RPMI7951 (cell line): ENCODE measurements at places on chromosomes 2 and 18. TPM values are rescaled to one million over a fixed set of nuclear protein-coding genes. Genes with fewer than 3 reads are reported as not detected.

DNA sequence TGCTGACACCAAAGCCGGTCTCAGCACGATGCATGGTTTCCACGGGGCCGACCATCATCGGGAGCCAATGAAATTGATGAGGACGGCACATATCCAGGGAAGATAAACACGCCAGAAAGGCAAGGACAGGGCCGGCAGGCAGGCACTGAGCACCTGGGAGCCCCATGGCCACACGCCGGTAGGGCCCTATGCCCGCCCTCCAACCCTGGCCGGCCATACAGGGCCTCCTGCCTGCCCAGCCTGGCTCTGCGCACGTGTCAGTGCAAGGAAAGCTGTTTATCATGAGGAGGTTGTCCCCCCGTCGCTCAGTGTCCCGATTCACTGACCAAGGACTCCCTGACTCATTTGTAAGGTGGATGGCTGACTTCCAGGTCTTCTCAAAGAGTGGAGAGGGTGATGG, 237.5 kb downstream of the GLI2 start:
- no peak for DNase-seq

DNA sequence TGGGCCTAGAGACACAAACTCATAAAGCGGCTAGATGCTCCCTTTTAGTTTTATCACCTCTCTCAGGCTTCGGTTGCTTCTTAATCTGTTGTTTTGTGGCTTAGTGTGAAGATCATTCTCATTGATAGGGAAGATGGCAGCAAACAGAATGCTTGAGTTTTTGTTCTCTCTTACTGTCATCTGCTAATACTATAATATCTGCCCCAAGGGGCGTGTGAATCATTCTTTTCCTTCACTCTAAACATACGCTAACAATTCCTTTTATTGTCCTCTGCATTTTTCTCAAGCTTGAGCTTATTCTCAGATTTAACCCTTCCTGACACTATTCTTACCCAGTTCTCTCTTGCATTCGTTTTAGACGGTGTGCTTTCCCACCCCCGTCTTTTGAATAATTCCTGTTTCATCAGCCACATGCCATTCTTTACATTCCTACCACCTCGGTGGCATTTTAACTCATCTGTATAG, 323.9 kb upstream of the NRP2 start:
- peak; percentile 37 for DNase-seq

DNA sequence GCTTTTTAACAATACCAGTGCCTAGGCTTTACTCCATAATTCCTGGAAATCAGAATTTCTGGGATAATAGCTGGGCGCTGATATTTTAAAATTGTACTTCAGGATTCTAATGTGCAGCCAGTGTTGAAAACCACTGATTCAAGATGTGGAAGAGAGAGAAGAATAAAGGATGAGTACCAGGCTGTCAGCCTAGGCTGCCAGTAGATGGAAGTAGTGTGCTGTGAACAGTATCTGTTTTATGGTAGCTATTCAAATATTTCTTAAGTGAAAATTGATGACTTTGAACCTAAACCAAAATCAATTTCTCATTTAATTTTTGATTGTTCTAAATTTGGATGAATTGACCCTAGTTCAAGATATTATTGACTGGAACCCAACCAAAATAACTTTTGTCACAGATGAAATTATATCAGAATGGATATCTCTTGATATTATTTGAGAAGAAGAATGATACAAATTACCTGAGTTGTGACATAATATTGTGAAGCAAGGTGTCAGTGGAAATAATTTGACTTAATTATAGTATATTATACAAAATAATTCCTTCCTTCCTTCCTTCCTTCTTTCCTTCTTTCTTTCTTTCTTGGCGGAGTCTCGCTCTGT, 88.0 kb downstream of the COMMD1 start:
- peak; percentile 53 for DNase-seq

- DNase-seq, result no peak
Measured at GRCh38 chr2:67808112-67808511, 254.7 kb downstream of the C1D start.

GRCh38 chr2:15119722-15120175, 441.4 kb downstream of the NBAS start:
- DNase-seq, result no peak

GRCh38 chr2:232925153-232925820, 55.2 kb downstream of the SNORC start:
- no peak for DNase-seq

DNA sequence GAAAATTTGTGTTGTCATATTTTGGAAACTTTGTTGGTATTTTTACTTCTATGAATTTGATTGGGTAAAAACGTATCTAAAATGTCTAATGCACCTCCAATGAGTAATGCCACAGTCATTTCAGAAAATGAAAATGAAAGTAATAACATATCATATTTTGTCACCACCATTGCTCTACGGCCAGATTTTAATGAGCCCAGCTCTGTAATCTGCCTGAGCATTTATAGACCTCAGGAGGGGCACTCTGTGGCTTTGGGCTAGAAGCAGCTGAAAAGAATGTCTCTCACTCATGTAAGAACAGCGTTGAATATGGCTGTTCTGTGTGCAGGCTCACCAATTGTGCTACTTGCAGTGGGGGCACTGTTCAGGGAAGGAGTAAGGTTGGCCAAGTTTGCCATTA, 32.7 kb upstream of the ABCA12 start:
- peak; percentile 55 for DNase-seq

DNA sequence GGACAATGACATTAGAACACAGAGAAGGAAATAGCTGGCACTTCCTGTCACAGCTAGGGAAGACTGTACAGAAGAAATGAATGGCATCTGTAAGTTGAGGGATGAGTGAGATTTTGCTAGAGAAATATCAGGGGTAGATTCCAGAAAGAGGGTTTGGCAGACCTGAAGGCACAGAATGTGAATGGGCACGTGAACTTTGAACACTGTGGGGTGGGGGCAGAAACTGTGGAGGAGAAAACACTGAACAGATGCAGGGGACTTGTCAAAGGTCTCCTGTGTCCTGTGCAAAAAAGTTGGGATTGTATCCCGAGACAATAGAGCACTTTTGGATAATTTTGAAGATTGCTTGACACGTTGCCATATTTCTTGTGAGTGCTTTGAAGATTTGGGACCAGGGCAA, 88.0 kb downstream of the PPP1R1C start:
- no peak for DNase-seq

DNA sequence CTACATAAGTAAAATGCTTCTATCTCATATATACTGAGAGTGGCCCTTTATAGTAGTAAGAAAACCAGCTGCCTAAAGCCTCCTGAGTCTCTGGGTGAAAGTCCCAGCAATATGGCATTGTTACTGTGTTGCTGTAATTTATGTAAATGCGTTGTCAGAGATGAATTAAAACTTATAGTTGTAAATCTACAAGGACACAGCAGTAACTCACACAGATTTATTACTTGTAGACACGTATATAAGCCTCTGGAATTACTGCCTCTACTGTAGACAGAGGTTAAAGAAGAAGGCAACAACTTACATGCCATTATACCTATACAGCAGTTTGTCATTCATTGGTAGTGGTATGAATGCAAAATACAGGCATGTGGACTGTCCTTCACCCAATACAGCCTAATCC, 169.1 kb upstream of the BOD1L2 start:
- no peak for DNase-seq

GRCh38 chr2:64581777-64582539, 57.8 kb downstream of the AFTPH start:
- no peak for DNase-seq

GRCh38 chr18:13288509-13289133, 70.1 kb downstream of the LDLRAD4 start:
- DNase-seq, result peak; percentile 3

DNA sequence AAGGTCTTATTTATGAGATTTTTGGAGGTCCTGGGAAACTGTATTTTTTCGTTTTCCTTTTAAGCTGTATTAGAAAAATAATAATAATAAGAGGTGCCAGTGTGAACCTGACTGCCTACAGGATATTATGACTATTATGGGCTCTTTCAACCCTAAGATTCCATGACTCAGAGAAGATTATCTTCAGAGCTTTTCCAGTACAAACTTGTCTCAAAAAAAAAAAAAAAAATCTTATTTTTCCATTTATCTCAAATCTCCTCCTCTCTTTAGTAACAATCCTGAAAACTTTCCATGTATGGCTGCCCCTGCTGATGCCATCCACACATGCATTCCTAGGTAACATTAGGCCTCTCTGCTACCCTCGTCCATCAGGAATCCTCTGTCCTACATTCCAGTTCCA, 36.7 kb upstream of the RPE start:
- DNase-seq, result no peak

- DNase-seq, result no peak
Measured at GRCh38 chr2:235051436-235052260, 99.8 kb downstream of the SH3BP4 start.

- DNase-seq, result no peak
Measured at GRCh38 chr2:102387763-102388546, 32.4 kb downstream of the IL18R1 start.

DNA sequence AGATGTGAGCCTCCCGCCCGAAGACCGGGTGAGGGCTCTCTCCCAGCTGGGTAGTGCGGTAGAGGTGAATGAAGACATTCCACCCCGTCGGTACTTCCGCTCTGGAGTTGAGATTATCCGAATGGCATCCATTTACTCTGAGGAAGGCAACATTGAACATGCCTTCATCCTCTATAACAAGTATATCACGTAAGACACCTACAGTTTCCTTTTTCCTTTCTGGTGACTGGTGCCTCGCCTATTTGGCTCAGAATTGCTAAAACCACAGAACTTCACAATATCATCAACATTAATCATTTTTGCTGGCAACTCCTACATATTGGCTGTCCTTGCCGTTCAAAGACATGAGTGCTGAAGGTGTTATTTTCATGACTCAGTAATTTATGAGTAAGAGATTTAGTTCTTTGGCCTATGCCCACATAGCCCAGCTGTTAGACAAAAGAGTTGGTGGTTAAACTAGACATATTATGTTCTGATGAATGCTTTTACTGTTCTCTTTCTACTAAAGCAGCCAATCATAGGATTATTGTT, 2.2 kb downstream of the STAMBP start:
- peak; percentile 93 for DNase-seq

GRCh38 chr18:68234676-68235075, 480.2 kb downstream of the TMX3 start:
- no peak for DNase-seq

- no peak for DNase-seq
Measured at GRCh38 chr2:6952101-6952500, 34.9 kb downstream of the RNF144A start.

DNA sequence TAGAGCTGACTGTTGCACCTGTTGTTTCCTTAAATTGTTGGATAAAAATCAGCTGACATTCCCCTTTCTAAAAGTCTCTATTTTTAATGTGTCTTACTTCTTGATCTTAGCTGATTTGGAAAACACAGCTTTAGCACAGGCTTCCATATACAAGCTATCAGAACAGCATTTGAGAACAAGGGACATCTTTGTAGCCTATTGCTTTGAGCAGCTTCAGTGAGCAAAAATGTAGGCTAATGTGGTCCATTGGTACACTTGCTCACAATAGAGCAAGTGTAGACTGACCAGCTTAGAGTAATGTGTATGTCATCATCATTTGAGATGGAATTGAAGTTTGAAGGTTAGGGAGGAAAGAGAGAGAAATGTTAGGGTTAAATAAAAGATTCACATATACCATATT, 7.0 kb downstream of the INPP1 start:
- no peak for DNase-seq

GRCh38 chr2:102144128-102144527, 1.6 kb downstream of the IL1R1 start:
- no peak for DNase-seq

DNA sequence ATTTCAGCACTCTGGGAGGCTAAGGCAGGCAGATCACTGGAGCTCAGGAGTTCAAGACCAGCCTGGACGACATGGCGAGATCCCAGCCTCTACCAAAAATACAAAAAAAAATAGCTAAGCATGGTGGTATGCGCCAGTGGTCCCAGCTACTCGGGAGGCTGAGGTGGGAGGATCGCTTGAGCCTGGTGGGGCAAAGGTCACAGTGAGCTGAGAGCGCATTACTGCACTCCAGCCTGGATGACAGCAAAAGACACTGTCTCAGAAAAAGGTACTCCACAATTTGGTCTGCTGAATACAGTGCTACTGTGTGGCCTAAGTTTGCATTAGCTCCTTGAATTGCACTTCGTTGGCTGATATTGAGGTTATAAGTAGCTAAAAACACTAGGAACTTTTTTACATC, 97.9 kb downstream of the FEZ2 start:
- DNase-seq, result no peak

DNA sequence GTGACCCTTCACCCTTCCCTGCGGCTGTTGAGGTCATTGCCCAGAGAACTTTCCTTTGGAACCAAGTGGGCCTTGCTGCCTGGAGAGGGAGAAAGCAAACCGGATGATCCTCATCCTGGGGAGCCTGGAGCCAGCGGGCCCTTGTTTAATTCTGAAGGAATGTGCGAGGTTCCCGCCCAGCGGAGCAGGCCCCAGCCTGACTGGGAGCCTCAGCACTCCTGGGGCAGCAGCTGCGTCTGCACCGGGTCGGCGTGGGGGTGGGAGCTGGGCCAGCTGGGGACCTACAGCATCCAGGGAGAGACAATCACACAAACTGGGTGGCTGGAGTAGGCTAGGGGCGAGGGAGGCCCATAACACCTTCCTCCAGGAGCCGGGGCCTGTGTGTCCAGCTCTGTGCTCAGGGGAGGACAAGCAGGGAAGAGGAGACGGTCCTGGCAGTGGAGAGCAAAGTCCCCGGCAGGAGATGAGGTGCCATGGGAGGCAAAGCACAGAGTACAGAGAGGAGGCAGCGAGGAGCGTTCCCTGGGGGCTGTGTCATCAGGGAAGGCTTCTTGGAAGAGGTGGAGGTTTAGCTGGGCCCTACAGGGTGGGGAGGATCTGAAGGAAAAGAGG, 61.9 kb upstream of the HAAO start:
- no peak for DNase-seq

GRCh38 chr2:206219957-206220356, 54.5 kb upstream of the ZDBF2 start:
- no peak for DNase-seq

GRCh38 chr2:241652722-241653121, 15.2 kb downstream of the ATG4B start:
- DNase-seq, result no peak

DNA sequence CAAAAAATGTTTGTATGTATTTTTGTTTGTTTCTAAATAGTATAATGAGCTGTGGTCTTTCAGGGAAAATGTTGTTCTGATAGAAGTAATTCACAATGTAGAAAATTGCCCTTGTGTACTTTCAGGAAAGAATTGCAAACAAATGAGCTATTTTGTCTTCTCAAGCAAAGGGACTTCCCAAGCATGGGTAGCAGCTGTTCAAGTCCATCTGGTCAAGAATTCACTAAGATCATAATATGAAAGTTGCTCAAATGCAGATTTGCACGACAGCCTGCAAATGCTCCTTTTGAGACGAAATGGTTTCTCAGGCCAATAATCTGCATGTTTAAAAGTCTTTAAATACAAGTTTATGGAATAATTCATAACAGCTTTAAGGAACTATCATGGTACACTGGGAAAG, 51.9 kb upstream of the HNMT start:
- DNase-seq, result no peak

IL1B gene
- 57.5 and 71.6 TPM in 2 replicates for total RNA-seq

ABCA12 gene
- under 0.01 TPM in 1 of 2 replicates, not detected in the other for total RNA-seq

ITGA4 gene
- 78.1 and 89.6 TPM in 2 replicates for total RNA-seq

VWA3B gene
- total RNA-seq, result 0.29 TPM in 1 of 2 replicates, not detected in the other

METTL4 gene
- total RNA-seq, result 16.5 and 17.8 TPM in 2 replicates

AFF3 gene
- 1.3 and 3.6 TPM in 2 replicates for total RNA-seq

C2orf76 gene
- 19.8 and 23.7 TPM in 2 replicates for total RNA-seq

ST8SIA5 gene
- 11.8 and 12.6 TPM in 2 replicates for total RNA-seq

GAL3ST2 gene
- total RNA-seq, result not detected in 2 replicates
